Activated naive CD8-positive, alpha-beta T cell treated with anti-CD3 and anti-CD28 coated beads, Interleukin-2, amount 10 ng/mL, durations not matched to agents 7 days and 5 days (primary cell): ENCODE measurements at places on chromosomes 5 and 9. TPM values are rescaled to one million over a fixed set of nuclear protein-coding genes. Genes with fewer than 3 reads are reported as not detected.

- DNase-seq = no peak
Measured at GRCh38 chr5:133295520-133295919, 243.7 kb downstream of the HSPA4 start.

The FBP2 gene
- not detected for total RNA-seq

The TMEM167A gene
- 63.8 TPM for total RNA-seq

DNA sequence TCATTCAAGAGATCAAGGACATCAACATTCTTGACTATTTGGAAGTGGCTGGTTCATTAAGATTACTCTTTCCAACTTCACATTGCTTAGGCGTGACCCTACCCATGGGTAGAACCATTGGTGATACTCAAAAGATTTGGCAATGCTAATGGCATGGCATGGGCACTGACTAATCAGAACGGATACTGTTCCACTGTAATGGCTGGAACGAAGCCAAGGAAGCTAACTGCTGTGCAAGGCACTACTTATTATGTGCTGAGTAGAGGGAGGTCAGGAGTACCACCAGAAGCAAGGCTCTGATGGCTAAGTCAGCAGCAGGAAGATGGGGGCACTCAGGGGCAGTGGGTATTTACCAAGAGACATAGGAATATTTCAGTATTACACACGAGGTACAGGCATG is 31.9 kb downstream of the GNA14 start:
- DNase-seq = no peak

- DNase-seq = no peak
Measured at GRCh38 chr5:58108511-58108910, 351.4 kb downstream of the PLK2 start.

DNA sequence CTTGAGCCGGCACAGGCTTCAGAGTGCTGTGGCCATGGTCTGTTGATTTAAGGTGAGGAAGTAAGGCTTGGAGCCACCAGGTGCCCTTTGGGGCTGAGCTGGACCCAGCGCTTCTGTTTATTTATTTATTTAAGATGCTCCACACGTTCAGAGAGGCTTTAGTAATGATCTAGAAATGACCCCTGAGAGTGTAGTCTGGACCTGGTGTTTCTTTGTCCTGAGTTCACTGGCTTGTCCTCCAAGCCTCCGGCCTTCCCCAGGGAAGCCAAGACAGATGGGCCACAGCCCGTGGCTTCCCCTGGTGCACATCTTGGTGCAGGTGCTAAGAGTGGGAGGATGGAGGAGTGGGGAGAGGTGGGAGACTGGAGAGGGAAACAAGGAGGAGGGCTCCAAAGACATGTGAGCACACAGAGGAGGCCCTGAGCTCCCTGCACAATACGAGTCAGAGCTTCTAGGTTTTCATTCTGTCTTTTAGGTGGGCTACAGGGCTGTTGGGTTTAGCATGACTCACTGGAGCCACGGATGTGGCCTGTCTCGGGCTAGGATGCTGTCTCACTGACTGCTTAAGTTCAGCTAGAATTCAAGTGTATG is 56.9 kb downstream of the AHRR start:
- DNase-seq = peak; percentile 62

- DNase-seq = no peak
Measured at GRCh38 chr9:112886351-112886750, 4.3 kb downstream of the SLC46A2 start.

- no peak for DNase-seq
Measured at GRCh38 chr9:21552244-21553170, 70.4 kb upstream of the IFNE start.

The LRRC70 gene
- 0.71 TPM for total RNA-seq

- no peak for DNase-seq
Measured at GRCh38 chr5:34959323-34959722, 30.0 kb downstream of the DNAJC21 start.

The RORB gene
- 0.03 TPM for total RNA-seq

The NDOR1 gene
- total RNA-seq = 39.8 TPM

- DNase-seq = no peak
Measured at GRCh38 chr9:81906671-81907070, 21.6 kb upstream of the SPATA31D4 start.

- DNase-seq = peak; percentile 36
Measured at GRCh38 chr9:122498883-122499288, 11.7 kb upstream of the OR1J2 start.

- no peak for DNase-seq
Measured at GRCh38 chr9:89363311-89363670, 45.0 kb downstream of the SECISBP2 start.

The SOHLH1 gene
- total RNA-seq = not detected

The OCLN gene
- 3.3 TPM for total RNA-seq

DNA sequence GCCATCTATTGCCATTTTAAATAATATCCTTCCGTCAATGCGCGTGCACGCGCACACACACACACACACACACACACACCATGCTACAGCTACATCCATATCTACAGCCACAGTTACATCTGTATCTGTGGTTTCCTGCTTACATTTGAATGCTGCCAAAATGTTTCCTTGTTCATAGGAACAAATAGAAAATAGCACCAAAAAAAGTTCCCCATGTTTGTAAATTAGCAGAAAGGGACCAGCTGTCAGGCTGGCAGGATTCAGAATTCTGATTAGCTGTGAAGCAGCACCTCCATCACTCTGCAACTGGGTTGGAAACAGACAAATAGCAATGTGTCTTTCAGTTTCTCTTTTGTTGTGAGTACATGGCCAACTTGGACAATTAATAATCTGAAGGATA is 601.5 kb downstream of the IRX1 start:
- no peak for DNase-seq

GRCh38 chr9:15305470-15305869 is 1.5 kb downstream of the TTC39B start:
- no peak for DNase-seq

GRCh38 chr9:136609838-136610311 is 52.8 kb upstream of the EGFL7 start:
- no peak for DNase-seq

The GHR gene
- not detected for total RNA-seq

The LURAP1L gene
- total RNA-seq = not detected

The OR4F3 gene
- not detected for total RNA-seq

DNA sequence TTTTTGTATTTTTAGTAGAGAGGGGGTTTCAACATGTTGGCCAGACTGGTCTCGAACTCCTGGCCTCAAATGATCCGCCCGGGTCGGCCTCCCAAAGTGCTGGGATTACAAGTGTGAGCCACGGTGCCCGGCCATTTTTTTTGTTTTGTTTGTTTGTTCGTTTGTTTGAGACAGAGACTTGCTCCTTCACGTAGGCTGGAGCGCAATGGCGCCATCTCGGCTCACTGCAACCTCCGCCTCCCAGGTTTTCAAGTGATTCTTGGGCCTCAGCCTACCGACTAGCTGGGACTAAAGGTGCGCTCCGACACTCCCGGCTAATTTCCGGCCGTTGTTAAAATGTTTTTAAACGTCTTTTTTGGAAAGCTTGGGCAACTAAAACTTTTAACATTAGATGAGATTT is 54.0 kb downstream of the SHOC1 start:
- DNase-seq = no peak
